ENCODE measurements at places on chromosomes 3 and 15. TPM values are rescaled to one million over a fixed set of nuclear protein-coding genes. Genes with fewer than 3 reads are reported as not detected.

DNA sequence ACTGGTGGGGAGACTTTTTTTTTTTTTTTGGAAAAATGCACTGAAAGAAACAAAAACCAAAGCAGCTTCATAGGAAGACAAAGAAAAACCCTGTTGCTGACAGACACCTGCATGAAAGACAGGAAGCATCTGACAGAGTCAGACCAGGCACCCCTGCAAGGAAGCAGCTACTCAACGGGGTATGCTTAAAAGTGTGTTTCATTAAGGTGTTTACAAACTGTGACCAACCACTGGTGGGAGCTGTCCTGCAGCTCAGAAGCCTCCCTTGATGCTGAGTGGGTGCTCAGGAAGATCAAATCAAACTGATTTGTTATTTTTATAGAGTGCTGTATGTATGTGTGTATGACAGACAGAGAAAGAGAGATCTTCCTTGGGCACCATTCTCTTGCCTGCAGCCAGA is 34.7 kb upstream of the AGBL1 start:
- no peak for DNase-seq

The NUDT16 gene
- total RNA-seq = 36.4 TPM

The SPTBN5 gene
- 0.06 TPM for total RNA-seq

DNA sequence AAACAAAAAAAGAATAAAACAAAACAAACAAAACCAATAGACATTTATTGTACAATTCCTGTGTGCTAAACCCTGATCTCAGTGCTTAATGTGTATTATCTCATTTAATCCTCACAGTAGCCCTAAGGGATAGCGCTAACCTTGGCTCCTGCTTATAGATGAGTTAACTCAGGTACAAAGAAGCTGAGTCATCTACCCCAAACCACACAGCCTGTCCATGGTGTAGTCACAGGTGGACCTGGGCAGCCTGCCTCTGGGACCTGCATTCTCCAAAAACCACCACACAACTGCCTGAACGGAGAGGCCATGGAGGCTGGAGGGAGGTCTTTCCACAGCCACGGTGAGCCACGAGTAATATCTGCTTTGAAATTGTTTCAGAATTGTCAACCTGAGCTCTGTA is 5.5 kb upstream of the CLN6 start:
- no peak for DNase-seq

The RABL3 gene
- 12.2 TPM for total RNA-seq
